ENCODE measurements at places on chromosomes 3 and 15. TPM values are rescaled to one million over a fixed set of nuclear protein-coding genes. Genes with fewer than 3 reads are reported as not detected.

Gene AHSG
- not detected for total RNA-seq

Gene STRC
- 1.4 TPM for total RNA-seq

Gene CEP19
- total RNA-seq = 3.8 TPM

Gene GP5
- 0.07 TPM for total RNA-seq

Gene NOX5
- not detected for total RNA-seq

Gene SLC38A3
- total RNA-seq = not detected

Gene IMPG2
- total RNA-seq = 0.22 TPM

Gene MYL3
- 3.1 TPM for total RNA-seq

Gene EID1
- total RNA-seq = 128 TPM

Gene PDHB
- total RNA-seq = 66.6 TPM

Gene CAMK2N2
- not detected for total RNA-seq

Gene TRPM1
- total RNA-seq = not detected

Gene CYP8B1
- not detected for total RNA-seq

Gene PRR23B
- not detected for total RNA-seq

Gene RTP3
- not detected for total RNA-seq

Gene CEP97
- total RNA-seq = 4.3 TPM

Gene SYNM
- 10.9 TPM for total RNA-seq

Gene ACY1
- 133 TPM for total RNA-seq

Gene PTPRG
- 54.7 TPM for total RNA-seq

Gene MED12L
- total RNA-seq = 0.55 TPM

Gene IL16
- 8.4 TPM for total RNA-seq

Gene CPNE4
- 0.96 TPM for total RNA-seq

Gene LRRIQ4
- not detected for total RNA-seq

Gene SHC4
- total RNA-seq = 0.31 TPM

Gene NR2C2
- 37.6 TPM for total RNA-seq

Gene C2CD4A
- total RNA-seq = 1.9 TPM

Gene CYP11A1
- total RNA-seq = 0.52 TPM

Gene SI
- total RNA-seq = 6.5 TPM

Gene GALK2
- 35.6 TPM for total RNA-seq

Gene CLDND1
- total RNA-seq = 70.4 TPM

Gene ZXDC
- 39.4 TPM for total RNA-seq

Gene CLN6
- total RNA-seq = 39.2 TPM

Gene CPN2
- total RNA-seq = not detected
